OCI-M1 (cell line): ENCODE measurements at places on chromosomes 4 and X.

- DNase-seq = peak; percentile 34
Observed at GRCh38 chrX:155070038-155070437, 898 bp downstream of the CMC4 start.

- no peak for DNase-seq
Observed at GRCh38 chr4:123877551-123877950, 481.0 kb downstream of the SPRY1 start.

DNA sequence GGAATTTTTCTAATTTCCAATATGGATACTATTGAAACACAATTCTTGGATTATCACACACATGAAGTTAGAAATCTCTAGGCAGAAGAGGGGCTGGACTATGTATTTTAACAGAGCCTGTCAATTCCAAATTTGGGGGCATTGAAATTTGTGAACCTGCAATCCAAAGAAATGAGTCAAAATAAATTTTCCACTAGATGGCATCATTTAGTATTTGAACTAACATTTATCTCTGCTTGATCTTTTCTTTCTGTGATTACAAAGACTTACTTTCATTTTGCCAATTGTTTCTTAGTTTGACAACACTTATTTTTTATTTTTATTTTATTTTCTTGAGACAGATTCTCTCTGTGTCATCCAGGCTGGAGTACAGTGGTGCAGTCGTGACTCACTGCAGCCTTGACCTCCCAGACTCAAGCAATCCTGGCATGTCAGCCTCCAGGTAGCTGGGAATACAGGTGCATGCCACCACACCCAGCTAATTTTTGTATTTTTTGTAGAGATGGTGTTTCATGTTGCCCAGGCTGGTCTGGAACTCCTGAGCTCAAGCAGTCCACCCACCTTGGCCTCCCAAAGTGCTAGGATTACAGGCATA is 2.7 kb upstream of the PYURF start:
- peak; percentile 70 for DNase-seq

GRCh38 chr4:127103681-127104115 is 529.1 kb upstream of the INTU start:
- no peak for DNase-seq

- no peak for DNase-seq
Observed at GRCh38 chrX:20372533-20372932, 105.8 kb upstream of the RPS6KA3 start.

DNA sequence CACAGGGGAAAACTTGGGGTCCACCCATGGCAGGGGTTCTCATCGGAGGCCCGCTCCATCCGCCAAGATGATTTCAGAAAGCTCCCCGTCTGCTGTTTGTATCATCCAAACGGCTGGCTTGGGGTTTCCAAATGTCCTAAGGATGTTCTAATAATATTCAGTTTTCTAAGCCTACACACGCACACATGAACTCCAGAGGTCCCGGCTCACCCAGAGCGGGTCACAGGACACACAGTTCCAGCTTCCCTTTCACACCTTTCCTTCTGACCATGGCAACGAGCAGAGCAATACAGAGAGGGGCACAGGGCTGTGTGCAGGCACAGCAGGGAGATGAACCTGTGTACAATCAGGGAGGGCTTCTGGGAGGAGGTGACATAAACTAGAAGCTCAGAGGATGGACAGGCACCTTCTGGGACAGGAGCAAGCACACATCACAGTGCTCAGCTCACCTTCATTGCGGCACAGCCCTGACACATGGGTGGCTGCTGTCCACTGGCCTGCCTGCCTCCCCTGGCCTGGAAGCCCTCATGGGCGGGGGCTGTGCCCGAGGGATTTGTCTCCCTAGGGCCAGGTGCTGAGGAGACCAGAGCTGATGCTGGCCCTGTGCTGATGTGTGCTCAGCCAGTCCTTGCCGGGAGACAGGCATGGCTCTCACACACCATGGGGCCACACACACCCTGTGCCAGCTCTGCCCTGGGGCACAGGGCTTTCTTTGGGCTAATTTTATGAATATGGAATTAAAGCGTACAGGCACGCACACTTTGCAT is 44.8 kb downstream of the ABLIM2 start:
- no peak for DNase-seq

DNA sequence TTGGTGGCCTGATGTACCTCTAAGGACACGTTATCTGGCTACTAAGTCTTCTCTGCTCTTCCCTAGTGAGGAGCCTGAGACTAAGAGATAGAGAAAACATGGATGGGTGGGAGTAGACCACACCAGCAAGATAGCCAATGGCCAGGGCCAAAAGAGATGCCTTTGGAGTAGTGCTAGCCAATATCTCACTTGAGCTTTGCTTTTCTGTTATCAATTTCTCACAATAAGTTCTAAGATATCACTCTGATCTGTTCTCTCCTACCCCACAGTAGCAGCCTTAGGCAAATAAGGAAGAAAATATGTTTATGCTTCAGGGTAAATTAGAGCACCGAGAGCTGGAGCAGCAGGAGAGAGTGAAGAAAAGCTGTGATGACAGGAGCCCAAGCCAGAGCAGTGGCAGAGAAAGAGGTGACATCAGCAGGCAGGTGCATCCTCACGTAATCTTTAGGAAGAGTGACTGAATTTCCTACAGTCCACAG is 343.9 kb upstream of the NOCT start:
- peak; percentile 97 for DNase-seq
